CD4-positive, alpha-beta T cell treated with Interleukin-1 beta for 1 hour (primary cell): ENCODE measurements at places on chromosomes 1 and 21.
A peak's percentile ranks its signal among the peaks of the same experiment; 100 is the strongest.

- DNase-seq, result no peak
Observed at GRCh38 chr21:17736072-17736471, 83.1 kb downstream of the C21orf91 start.

- no peak for DNase-seq
Observed at GRCh38 chr1:239814306-239814881, 277.3 kb upstream of the FMN2 start.

DNA sequence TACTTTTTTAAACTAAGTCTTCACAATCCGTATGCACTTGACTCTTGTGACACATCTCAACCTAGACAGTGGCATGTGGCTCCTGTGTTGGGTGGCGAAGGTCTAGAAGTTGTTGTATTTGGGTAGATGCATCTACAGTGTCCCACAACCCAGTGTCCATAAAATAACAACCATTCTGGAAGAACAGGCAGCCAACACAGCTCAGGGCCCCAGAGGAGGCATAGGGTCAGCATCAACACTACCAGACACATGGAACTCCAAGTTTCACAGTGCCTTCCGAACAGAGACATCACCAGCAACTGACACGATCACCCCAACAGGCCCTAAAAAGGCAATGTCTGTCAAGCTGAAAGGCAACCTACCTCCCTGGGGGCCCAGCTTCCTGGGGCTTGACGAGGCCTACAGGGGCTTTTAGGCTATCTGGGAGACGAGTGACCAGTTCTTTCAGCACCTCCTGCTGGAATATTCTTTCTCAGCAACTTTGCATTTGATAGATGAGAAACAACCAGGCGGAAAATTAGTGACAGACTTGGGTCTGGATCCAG lies 5.6 kb downstream of the SH3BP5L start:
- DNase-seq, result no peak

DNA sequence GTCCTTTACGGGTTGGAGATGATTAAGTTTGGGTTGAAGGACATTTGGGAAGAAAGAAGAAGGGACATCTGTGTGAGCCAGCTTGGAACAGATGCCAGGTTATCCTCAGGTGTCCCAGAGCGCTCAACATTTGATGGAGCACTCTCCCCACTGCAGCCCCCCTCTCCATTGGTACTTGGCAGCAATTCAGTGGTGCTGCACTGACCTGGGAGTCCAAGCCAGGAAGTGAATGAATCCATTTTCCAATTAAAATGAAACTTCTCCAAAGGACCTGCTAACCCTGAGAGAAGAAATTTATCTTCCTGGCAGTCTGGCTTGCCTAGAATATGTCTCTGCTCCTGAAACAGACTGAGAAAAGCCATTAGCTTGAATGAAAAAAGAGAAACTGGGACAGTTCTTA lies 67.1 kb downstream of the FGGY start:
- DNase-seq, result no peak

DNA sequence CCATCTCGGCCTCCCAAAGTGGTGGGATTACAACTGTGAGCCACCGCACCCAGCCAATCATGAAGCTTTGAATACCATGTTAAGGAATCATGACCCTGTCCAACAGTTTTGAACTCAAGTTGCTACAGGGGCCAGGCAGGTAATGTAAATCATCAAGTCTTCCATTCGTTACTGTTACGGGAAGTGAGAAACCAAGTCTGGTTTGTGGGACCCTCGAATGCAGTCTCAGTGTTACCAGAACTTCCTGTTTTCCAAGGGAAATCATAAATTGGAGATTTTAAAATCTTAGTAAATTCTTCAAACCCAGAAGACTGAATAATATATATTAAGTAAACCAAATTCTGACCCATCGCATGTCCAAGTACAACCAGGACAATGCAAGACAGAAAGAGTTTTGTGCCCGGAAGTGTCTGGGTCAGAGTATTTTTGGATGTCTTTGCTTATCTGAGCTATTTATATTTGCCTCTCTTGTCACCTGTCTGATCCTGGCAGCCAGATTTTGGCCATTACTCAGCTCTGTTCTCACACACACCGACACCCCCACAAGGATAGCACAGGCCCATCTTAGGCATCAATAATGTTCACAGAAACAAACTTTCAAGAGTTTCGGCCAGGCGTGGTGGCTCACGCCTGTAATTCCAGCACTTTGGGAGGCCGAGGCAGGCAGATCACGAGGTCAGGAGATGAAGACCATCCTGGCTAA lies 8.8 kb downstream of the ATP5IF1 start:
- DNase-seq, result no peak

DNA sequence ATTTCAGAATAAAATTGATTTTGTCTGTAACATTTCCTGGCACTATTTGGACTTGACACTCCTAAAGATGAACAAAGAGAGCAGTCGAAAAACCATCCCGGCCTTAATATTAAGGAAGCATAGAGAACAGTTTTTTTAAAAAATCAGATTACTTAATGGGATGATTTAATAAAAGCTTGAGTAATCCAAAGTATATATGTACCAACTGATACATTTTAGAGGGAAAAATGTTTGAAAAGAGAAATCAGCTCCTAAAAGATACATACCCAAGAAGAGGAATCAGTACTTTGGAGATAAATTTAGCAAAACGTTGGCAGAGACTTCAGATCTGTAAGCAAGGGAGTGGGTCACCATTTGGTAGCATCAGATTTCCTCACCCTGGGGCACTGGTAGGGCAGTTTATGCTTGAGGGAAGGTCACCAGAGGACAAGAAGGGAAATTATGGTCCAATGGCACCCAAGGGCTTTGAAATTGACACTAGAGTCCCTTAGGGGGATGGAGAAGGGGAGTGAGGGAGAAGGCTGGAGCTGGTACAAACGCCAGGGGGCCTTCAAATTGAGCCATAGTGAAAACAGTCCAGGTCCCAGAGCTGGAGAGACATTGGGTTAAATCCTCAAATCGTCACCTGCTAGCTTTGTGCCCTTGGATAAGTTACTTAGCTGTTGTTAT lies 5.9 kb downstream of the SLAMF7 start:
- no peak for DNase-seq

DNA sequence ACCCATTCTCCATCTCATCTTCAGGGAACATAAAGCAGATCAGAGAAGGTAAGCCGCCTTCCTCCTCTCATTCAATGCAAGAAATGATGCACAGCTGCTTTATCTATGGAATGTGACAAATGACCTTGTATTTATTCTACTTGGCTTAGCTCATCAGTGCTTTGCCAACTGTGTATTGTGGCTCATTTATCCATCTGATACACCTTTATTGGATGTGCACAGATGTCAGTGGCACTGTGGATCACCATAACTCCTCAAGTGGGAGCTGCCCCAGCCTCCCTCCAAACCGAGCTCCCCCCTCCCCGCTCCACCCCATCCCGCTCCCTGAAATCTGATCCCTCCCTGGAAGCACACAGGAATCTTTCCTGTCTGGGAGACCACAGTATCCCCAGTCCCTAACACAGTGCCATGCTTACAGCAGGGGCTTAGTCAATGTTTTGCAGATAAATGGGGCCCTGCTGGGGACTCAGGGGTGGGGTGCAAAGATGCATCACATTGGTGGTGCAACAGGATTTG lies 156.0 kb upstream of the RAB4A start:
- no peak for DNase-seq

DNA sequence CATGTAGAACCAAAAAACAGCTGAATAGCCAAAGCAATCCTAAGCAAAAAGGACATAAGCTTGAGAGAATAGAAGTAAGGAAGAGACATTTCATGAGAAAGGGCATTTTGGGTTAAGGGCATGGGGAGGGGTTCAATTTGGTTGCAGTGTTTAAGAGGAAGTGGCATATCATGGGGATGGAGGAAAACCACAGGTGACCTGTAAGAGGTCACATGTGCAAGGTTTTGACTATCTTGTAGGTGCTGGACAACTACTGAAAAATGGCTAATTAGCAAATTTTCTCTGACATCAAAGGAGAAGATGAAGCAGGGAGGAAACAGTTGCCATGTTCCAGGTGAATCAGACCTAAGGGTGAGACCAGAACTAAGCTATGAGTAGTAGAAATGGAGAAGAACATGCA lies 31.3 kb upstream of the ROR1 start:
- DNase-seq, result no peak

- DNase-seq, result no peak
Observed at GRCh38 chr1:3743421-3743820, 8.8 kb upstream of the CCDC27 start.

- DNase-seq, result no peak
Observed at GRCh38 chr1:194369060-194369459, 1182.6 kb upstream of the B3GALT2 start.

- no peak for DNase-seq
Observed at GRCh38 chr1:214573386-214574318, 22.2 kb upstream of the PTPN14 start.

- DNase-seq, result peak; percentile 56
Observed at GRCh38 chr1:199859491-199859933, 168.0 kb upstream of the NR5A2 start.

DNA sequence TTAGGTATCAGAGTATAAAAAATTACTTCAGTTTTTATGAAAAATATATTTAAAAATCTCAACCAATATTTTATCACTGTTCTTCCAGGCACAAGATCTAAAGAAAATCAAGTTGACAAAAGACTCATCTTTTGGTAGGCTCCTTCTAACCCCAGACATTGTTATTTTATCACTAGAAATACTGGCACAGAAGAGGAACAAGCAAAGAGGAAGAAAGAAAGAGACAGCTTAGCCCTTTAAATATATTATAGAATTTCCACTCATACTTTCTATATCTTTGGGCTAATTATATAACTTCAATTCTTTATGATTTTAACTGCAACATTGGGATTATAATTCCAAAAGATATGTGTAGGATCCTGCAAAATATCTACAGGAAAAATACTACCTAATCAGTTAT lies 32.4 kb downstream of the SPTA1 start:
- DNase-seq, result no peak

- no peak for DNase-seq
Observed at GRCh38 chr1:233215135-233215760, 80.3 kb downstream of the PCNX2 start.

- DNase-seq, result no peak
Observed at GRCh38 chr1:88327391-88328267, 356.4 kb upstream of the PKN2 start.

- DNase-seq, result no peak
Observed at GRCh38 chr1:1954831-1955441, 35.9 kb upstream of the TMEM52 start.

- DNase-seq, result no peak
Observed at GRCh38 chr1:40532062-40532389, 589 bp downstream of the ZNF684 start.

GRCh38 chr1:14083706-14084105 lies 383.7 kb downstream of the PRDM2 start:
- DNase-seq, result no peak

DNA sequence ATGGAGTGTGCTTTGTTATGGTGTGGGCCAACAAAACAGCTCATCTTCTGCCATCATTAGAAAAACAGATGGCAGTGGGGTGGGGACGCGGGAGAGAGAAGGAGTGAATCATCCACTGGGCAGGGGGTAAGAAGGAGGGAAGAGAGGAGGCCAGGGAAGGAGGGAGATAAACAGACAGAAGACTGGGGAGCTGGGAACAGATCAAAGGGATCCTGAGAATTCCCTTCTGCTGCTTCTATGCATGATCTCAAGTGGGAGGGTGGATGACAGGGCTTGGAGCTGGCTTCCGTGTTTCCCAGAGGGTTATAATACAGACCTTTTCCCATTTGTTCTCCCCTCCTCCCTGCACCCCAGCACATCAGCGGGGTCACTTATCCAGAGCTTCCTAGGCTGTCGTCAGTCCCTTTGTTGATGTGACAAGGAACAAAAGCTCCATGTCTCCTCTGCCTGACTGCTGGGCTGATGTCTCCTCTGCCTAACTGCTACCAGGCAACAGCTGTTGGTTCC lies 338.6 kb downstream of the PAPPA2 start:
- no peak for DNase-seq

DNA sequence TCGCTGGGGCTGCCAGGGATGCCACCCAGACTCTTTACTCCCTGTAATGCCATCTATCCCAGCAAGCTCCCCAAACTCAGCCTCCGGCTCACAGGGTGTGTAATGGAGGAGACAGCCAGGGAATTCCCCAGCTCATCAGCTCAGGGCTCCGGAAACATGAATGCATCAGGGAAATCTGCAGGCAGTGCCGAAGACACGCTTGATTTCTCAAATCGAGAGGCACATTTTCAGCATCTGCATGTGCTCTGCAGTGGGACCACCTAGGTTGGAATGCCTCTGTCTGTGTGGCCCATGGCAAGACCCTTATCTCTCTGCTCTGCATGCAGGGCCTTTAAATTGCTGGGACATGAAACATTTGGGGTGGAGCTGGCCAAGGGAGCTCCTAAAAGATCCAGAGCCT lies 170.1 kb downstream of the TRABD2B start:
- no peak for DNase-seq

DNA sequence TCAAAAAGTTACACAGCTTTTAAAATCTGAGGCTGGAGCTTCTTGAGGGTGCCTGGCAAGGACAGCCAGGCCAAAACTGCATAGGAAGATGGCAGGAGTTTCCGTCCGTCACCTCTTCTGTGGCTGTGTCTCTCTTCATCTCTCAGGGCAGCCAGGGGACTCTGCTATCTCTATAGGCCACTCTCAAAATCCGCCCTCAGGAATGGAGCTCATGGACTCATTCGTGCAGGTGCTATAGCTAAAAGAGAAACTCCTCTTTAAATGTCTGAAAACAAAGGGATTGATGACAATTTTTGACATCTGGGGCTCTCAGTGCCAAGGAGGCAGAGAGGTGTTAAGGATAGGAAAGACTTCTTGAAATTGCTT lies 27.2 kb downstream of the OVAAL start:
- DNase-seq, result no peak

GRCh38 chr1:81340239-81340638 lies 460.5 kb upstream of the ADGRL2 start:
- DNase-seq, result no peak

DNA sequence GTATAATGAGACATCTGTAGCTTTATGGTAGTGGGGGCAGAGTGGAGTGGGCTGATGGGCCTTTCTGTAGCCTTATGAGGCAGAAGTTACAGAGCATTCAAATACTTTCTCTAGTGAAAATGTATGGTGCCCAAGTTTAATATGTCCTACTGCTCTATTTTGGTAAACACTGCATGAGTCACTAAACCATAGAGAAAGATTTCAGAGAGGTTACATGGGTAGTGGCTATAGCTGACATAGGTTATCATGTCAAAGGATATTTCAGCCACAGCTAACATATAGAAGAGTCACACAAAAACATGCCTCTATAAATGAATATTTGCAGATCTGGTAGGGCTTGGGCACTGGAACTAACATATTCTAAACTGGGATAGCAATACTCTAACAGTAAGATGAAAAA lies 212.4 kb upstream of the USP25 start:
- DNase-seq, result no peak

DNA sequence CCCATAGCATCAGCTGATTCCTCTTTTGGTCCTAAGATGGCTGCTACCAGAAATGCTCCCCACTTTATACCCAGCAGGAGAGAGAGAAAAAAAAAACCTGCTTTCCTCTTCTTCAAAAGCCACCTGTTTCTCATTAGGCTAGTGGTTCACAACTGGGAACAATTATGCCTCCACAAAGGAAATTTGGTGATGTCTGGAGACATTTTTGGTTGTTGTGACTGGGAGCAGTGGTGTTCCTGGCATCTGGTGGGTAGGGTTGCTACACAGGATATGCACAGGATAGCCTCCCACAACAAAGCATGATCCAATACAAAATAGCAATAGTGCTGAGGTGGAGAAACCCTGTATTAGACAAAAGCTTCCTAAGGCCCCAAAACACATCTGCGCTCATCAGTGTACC lies 38.5 kb upstream of the SGIP1 start:
- DNase-seq, result no peak
